ENCODE measurements at places on chromosomes 4 and X. TPM values are rescaled to one million over a fixed set of nuclear protein-coding genes. Genes with fewer than 3 reads are reported as not detected.

DNA sequence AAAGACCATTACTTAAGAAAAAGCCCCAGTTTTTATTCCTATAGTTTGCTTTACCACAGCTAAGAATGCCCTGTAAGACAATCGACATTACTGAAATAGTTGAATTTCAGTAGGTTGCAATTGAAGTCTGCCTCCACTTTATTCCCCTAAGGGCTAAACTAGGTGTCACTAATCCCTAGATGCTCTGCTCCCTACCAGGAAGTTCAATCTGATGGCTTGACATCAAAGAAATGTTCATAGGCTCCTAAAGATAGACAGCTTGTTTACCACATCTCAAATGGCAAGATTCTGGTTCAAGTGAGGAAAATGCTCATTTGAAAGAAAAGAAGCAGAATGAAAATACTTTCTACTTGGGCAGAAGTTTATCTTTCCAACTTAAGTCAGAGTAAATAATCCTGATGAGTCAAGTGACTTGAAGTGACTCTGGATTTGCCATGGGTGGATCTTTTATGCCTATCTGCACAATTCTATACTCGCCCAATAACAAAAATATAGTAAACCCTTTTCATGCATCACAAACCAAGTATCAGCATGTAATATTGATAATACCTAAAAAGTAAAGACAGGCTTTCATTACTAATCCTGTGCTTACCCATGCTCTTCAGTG lies 117.2 kb downstream of the SH3RF1 start:
- DNase-seq: no peak

DNA sequence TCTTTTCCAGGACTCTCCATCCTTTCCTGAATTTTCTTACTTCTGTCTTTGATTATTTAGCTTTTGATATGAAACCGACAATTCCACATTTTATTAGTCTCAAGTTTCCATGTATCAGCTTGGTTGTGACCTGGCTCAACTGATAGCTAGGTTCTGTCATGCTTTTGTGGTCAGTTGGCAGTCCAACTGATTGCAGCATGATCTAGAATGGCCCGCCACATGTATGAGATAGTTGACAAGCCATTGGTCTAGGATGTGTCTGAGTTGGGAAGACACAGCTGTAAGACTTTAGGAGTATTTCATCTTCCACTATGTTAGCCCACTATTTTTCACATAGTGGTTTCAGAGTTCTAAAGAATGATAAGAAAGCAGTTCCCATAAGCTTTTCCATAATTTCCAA lies 117.5 kb upstream of the GRID2 start:
- no peak for DNase-seq

DNA sequence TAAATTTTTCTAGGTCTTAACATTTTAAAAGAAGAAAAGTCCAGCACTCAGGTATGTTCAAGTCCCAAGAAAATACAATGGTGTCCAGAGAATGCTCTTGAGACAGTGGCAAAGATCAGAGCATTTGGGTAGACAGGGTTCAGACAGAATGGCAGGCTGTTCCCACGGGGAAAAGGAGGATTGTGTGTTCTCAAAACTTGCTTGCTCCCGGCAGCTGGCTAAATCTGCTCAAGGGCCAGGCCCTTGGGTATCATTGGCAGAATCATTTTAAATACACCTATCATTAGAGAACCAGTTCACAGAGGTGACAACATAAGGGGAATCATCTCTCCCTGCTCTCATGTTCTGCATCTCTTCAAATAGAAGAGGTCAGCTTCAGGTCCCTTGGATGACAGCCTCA lies 456.3 kb downstream of the DTHD1 start:
- no peak for DNase-seq

- no peak for DNase-seq
Measured at GRCh38 chr4:103895876-103896465, 176.2 kb upstream of the TACR3 start.

- DNase-seq: peak; percentile 32
Measured at GRCh38 chr4:110854021-110854678, 231.3 kb upstream of the PITX2 start.

GRCh38 chrX:33840176-33840575 lies 291.9 kb downstream of the FAM47A start:
- peak; percentile 86 for DNase-seq

DNA sequence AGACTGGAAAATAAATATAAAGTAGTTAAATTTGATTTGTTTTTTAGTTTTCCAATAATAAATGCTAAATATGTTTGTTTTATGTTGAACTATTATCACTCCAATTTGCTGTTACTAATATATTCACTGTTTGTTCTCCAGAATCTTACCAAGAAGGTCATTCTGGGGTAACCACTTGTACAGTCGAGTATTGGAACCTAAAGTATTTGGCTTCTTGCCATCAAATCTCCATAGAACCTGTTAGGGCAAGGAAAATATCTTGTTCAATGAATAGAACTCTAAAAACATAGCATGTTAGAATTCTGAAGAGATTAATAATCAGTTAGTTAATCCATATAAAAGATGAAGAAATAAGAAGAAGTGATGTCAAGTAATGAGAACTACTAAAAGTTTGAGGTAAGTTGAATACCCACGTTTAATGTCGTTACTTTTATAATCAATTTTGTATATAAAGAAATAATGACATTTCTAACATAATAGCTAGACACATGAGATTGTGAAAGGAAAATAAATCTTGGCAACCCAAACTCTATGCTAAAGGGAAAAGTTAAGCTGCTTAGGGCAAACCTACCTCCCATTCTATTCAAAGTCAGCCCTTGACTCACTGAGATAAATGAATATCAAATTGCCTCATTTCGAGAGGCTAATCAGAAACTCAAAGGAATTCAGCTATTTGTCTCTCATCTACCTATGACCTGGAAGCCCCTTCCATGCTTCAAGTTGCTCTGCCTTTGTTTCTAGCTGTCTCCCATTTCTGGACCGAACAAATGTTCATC lies 15.3 kb downstream of the UGT2B15 start:
- no peak for DNase-seq

DNA sequence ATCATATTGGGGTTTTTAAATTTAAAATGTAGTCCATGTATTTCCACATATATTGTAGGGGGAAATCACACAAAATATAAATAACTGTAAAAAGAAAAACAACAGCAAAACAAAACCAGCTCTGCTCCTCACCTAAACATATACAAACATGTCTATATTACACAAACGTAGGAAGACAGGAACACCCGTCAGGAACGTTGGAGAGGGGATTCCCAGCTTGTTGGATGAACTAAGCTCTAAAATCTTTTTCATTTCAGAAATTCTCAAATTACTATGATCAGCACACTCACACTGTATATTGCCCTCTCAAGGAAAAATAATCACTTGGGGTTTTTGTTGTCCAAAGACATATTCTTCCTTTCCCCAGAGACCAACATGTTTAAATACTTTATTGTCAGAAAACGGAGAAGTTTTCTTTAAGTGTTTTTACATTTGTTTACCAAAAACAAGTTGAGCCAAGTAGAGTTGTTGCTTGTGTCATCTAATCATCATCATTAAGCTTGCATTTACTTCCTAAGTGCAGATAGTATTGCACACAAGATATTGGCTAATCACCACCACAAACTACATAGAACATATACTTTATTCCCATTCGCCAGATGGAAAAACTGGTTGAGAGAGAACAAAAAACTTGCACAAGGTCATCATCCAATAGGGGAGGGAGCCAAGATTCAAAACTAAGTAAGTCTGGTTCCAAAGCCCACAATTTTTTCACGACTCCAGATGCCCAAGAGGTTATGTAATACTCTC lies 2.4 kb upstream of the TLR10 start:
- no peak for DNase-seq

- DNase-seq: no peak
Measured at GRCh38 chr4:86155766-86156165, 204.1 kb downstream of the MAPK10 start.

GRCh38 chrX:72545990-72546389 lies 26.7 kb downstream of the HDAC8 start:
- DNase-seq: peak; percentile 15

- no peak for DNase-seq
Measured at GRCh38 chr4:83658806-83659205, 122.9 kb downstream of the GPAT3 start.

- no peak for DNase-seq
Measured at GRCh38 chr4:165433529-165433928, 54.7 kb downstream of the CPE start.

DNA sequence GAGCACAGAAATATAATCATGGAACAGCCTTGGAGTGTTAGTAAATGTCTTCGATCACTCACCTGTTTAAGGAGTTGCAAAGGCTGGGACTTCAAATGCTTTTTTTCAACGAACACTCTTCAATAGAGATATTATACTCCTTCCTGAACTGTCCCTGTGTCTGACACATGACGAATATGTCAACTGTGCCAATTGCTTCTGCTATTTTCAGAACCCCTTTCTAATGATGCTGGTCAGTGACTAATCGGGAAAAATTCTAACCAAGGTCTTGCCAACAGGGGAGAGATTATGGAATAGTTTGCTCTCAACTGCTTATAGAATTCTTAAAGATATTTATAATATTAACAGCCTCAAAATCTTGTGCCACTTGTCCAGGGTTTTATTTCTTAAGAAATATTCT lies 8.5 kb upstream of the KLHL34 start:
- peak; percentile 12 for DNase-seq

GRCh38 chrX:129980540-129981199 lies 1.8 kb upstream of the BCORL1 start:
- peak; percentile 59 for DNase-seq

GRCh38 chrX:113747274-113747973 lies 836.5 kb upstream of the HTR2C start:
- no peak for DNase-seq

DNA sequence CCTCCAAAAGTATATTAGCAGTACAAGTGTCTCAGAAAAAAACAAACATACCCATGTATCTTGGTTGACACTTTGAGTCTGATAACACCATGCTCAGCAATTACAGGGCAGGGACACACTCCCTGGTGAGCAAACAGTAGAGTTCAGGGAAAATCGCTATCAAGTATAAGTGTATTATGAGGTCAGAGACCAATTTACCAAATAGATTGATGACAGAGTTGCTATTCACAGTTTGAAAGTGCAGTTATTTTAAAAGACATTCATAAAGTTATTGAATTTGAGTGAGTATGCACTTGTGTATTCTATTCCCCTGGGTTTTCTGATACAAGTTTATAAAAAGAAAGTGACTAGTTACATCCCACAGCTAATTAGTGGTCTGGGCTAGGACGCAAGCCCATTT lies 10.2 kb upstream of the LONRF3 start:
- DNase-seq: no peak

GRCh38 chrX:22220941-22221340 lies 51.8 kb upstream of the CBLL2 start:
- no peak for DNase-seq

- DNase-seq: peak; percentile 87
Measured at GRCh38 chrX:107014936-107015335, 14.9 kb upstream of the MORC4 start.

DNA sequence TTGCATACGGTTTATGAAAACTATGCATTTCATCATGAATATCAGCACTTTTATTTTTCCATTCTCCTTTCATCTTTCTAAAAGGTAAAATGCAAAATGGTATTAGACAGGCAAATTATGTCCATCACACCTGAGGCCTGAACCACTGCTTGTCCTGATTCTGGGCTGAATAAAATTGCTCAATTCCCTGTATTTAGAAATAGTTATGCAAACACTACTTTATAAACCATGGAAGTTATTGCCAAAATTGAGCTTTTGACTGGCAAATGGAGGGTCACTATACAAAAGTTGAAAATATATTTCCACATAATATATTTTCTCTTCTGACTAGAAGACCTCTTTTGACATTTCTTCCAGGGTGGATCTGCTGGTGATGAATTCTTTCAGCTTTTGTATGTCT lies 21.1 kb downstream of the FAM47E start:
- DNase-seq: no peak

- DNase-seq: no peak
Measured at GRCh38 chr4:168059251-168059650, 33.1 kb upstream of the ANXA10 start.

GRCh38 chr4:38365261-38365660 lies 298.7 kb upstream of the KLF3 start:
- no peak for DNase-seq

DNA sequence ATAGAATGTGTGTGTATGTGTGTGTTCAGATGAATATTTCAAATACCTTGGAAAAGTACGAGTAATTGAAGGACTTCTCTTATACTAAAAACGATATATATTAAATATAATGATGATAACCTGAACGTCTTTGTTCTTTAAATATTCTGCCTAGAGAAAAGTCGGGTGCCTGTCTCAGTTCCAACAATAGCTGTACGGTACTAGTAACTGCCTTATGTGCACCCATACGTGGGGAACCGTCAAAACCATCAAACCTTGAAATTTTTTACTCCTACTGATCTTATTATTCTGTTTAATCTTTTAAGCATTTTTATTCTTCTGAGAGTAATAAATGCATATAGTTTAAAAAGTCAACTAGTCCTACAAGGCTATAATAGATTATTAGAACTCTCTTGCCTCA lies 1045.7 kb downstream of the C4orf33 start:
- DNase-seq: no peak

DNA sequence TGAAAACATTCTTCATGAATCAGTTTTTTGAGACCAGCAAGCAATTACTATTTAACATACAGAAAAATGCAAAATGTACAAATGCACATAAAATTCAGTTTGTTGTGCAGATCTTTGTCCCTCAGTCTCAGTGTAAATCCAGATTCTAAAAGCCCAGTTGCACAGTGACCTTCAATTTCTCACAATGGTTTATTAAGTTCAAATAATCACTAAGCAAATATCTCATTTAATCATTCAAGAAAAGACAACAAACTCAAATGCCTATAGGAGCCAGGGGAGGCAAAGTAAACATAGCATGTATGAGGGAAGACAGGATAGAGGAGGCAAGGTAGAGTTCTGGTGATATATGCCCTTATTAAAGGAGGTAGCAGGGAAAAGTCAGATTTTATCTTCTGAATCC lies 82.8 kb downstream of the PPP3CA start:
- DNase-seq: no peak

- no peak for DNase-seq
Measured at GRCh38 chr4:90904021-90904420, 776.8 kb downstream of the CCSER1 start.

GRCh38 chrX:11558972-11559371 lies 106.7 kb downstream of the ARHGAP6 start:
- DNase-seq: no peak

The OPHN1 gene
- total RNA-seq: 15.6 TPM

The MAGEB1 gene
- total RNA-seq: not detected

The AADAT gene
- total RNA-seq: 5.7 TPM

The DCAF12L1 gene
- total RNA-seq: 1.8 TPM

The CDX4 gene
- not detected for total RNA-seq

The SPOCK3 gene
- total RNA-seq: 1.8 TPM

The JCHAIN gene
- 2.3 TPM for total RNA-seq

The EDNRA gene
- 24.0 TPM for total RNA-seq

Data from muscle of leg (tissue), 16 donors.